ENCODE measurements at places on chromosomes 2 and 18. TPM values are rescaled to one million over a fixed set of nuclear protein-coding genes. Genes with fewer than 3 reads are reported as not detected.

Gene TMEM37
- total RNA-seq: 3.5 TPM

Gene PKDCC
- total RNA-seq: 2.1 TPM

Gene DCDC2C
- not detected for total RNA-seq

Gene DIS3L2
- total RNA-seq: 20.3 TPM

Gene TMEM200C
- total RNA-seq: not detected

Gene CXCR1
- total RNA-seq: not detected

Gene ABCG8
- total RNA-seq: not detected

Gene GALR1
- total RNA-seq: not detected

Gene EFR3B
- 0.71 TPM for total RNA-seq

Gene PDE1A
- not detected for total RNA-seq

Gene CCDC74B
- 19.9 TPM for total RNA-seq

Gene PSD4
- total RNA-seq: 27.0 TPM

Gene ZNF804A
- not detected for total RNA-seq

Gene ITPRID2
- 85.6 TPM for total RNA-seq

Gene AP1S3
- total RNA-seq: 43.9 TPM

Gene NLRC4
- not detected for total RNA-seq

Gene PTH2R
- 36.9 TPM for total RNA-seq

Gene NXPH2
- 1.6 TPM for total RNA-seq

Gene FZD7
- total RNA-seq: 92.1 TPM

Gene ALPI
- not detected for total RNA-seq

Gene SERPINB12
- not detected for total RNA-seq

Gene RDH14
- 38.1 TPM for total RNA-seq

Gene UGT1A10
- total RNA-seq: not detected

Gene NEB
- total RNA-seq: 0.51 TPM

Data from Caki2 (cell line).